Activated CD4-positive, alpha-beta T cell treated with anti-CD3 and anti-CD28 coated beads, Interleukin-2, amount 50 U/mL, for 48 hours (primary cell): ENCODE measurements at places on chromosomes 12 and 14.
A peak's percentile ranks its signal among the peaks of the same experiment; 100 is the strongest.

- DNase-seq = no peak
Measured at GRCh38 chr12:26642361-26642760, 190.6 kb downstream of the ITPR2 start.

DNA sequence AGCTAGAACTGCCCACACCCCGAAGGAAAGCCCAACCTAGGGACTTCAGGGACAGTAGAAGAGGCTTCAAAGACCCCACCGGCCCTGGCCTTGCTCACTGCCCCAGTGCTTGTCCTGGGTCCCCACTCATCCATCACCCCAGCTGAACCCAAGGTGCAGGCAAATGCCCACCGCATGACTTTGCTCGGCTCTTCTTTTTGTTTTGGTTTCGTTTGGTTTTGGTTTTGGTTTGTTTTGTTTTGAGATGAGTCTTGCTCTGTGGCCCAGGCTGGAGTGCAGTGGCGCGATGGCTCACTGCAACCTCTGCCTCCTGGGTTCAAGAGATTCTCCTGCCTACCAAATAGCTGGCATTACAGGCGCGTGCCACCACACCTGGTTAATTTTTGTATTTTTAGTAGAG, 9.0 kb downstream of the CCDC85C start:
- DNase-seq = peak; percentile 48

DNA sequence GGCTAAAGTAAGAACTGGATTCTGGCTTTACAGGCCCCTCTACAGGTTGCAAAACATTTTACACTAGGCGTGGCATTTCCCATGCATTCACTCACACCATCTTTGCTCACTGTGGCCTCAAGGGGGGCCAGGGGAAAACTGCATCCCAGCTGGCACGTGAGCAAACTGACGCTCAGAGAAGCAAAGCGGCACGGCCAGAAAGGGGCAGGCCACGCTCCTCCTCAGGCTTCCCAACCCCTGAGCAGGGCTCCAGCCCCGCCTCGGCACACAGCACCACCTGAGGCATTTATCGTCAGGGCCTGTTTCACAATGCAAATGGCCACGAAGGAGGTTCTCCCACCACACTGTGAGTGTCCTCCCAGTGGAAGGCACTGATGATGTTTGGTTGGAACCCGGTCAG, 90.8 kb downstream of the BCL11B start:
- DNase-seq = no peak

DNA sequence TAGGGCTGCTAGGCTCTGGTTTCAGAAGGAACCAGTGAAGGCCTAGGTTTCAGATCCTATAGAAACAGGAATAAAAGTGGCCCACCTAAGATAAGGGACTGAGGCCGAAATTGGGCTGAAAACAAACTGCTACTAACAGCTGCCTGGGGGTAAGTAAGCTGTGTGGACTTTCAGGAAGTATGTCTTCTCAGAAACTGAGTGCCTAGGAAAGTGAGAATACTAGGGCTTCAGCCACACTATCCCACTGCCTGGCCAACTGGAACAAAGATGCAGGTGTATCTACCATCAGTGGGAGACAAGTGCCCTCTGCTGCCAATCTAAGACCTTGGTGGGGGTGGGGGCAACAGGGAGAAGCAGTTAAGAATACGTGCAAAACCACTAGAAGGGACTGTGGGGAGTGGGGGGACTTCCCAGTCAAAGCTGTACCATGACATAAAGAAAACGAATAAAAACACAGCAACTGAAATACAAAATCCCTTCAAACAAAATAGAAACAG, 82.5 kb downstream of the MED13L start:
- peak; percentile 55 for DNase-seq

DNA sequence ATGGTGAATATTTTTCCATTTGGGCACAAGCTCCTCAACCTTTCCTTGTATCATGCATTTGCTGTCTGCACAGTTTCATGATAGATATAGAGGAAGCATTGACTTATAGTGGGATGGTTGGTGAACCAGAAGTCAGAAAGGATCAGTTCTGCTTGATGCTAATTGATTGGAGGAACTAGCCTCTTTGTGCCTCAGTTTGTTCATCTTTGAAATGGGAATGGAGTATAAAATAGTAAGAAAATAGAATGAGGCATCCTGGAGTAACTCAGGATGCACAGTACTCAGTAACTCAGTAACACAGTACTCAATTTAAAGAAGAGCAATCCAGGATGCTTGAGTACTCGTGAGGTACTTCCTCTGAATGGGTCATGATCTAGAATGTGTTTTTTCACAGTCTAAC, 109.5 kb downstream of the UNC79 start:
- DNase-seq = no peak

- no peak for DNase-seq
Measured at GRCh38 chr14:67265131-67265530, 23.9 kb downstream of the PALS1 start.

DNA sequence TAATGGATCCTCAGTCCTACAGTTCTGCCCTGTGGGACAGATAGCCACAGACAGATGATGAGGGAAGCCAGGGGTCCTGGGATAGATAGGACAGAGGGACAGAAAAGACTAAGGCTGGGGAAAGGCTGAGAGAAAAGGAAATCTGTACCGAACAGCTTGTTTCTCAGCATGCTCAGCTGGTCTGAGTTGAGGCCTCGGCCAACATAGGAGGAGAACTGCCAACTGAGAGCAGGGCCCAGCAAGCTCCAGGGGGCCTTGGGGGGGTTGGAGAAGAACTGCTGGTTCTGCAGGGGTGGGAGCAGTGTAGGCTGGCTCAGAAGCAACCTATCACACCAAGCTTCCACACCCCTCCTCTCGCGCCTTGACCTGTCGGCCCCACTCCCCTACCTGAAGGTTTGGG, 10.1 kb downstream of the IL23A start:
- DNase-seq = no peak

DNA sequence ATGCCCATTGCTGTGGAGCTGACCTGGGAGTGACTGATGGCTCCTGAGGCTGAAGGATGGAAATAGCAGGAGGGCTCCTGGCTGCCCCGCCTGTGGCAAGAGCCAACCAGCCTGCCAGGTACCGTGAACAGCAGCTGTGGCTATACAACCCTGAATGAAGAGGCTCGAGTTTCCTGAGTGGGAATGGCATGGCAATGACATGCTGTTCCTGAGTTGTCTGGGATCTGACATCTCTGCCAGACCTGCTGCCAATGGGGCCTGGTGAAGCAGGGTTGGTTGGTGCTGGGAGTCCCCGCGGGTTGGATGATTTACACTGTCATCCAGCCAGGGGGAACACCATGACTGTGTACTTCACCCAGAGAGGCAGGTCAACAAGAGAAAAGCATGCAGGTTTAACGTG, 31.8 kb upstream of the LRRC10 start:
- DNase-seq = no peak

- peak; percentile 92 for DNase-seq
Measured at GRCh38 chr12:48957141-48958048, at the start of gene ARF3. Gene ARF3 (minus strand): TSS chr12:48957487. CDS start chr12:48941095, 16,392 bp downstream.

- no peak for DNase-seq
Measured at GRCh38 chr14:61403411-61403810, 82.0 kb downstream of the PRKCH start.

DNA sequence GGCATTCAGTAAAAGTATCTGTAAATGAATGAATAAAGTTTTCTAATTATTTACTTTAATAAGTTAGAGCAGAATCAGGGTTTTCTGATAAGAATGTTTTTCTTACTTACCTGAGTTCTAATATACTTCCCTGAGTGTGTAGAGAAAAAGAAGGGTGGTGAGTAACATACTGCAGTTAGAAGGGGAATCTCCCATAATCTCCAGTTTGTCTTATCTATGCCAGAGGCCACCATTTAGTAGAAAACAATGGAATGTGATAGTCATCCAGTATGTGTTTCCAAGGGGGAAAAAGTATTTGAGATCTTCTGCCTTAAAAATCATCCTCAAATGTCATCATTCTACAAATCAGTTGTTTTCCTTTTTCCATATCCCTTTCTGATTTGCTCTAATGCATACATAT, 56.5 kb upstream of the PAWR start:
- DNase-seq = no peak

DNA sequence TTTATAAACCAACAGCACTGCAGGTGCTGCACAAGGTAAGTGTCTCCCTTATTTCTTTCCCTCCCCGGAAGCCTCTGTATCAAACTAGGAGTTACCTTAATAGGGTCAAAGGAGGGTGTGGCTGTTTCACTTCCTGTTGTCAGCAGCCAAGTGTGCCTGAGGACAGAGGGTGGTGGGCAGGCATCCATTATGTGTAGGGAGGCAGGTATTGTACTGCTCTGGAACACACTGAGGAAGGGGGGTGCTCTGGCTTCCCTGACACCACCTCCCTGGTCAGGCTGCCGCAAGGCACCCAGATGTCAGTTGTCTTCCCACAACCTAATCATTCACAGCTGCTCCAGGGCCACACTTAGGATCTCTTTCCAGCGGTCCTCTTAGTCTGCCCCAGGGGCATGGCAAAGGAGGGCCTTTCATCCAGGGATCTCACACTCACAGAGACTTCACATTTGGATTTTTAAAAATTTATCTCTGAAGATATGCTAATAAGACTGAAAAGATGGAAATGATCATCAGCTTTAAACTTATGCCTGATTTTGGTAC, 132.0 kb upstream of the ARHGAP5 start:
- no peak for DNase-seq

DNA sequence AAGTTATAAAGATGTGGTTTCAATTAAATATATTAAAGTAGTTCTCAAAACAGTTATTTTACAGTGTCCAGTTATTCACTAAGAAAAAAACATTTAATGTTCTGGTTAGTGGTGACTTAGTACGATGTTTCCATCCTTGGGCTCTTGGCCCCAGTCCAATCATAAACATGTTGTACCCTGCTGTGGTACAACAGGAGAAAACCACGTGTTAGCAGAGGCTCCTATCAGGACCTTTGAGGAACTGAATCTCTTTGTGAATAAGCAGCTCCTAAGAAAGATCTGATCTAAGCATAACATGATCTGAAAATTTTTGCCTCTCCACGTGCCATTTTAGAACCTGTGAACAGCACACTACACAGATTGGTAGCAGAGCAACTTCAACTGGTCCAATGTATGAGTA, 234.0 kb downstream of the SYT1 start:
- DNase-seq = no peak

GRCh38 chr12:13784504-13784903, 196.9 kb downstream of the GRIN2B start:
- no peak for DNase-seq

GRCh38 chr12:2970744-2971143, 11.5 kb downstream of the TEAD4 start:
- DNase-seq = no peak

DNA sequence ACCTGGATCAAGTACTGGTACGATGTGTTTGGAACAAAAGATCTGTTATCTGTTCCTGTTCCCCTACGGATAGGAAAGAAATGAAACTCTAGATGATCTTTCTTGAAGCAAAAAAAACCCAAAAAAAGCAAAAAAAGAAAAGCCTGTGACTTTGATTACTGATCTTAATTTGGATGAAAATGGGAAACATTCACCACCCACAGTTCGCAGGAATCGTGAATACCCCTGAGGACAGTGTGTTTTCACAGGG, 138.7 kb upstream of the LMNTD1 start:
- no peak for DNase-seq

- no peak for DNase-seq
Measured at GRCh38 chr14:28813810-28814209, 47.2 kb downstream of the FOXG1 start.

DNA sequence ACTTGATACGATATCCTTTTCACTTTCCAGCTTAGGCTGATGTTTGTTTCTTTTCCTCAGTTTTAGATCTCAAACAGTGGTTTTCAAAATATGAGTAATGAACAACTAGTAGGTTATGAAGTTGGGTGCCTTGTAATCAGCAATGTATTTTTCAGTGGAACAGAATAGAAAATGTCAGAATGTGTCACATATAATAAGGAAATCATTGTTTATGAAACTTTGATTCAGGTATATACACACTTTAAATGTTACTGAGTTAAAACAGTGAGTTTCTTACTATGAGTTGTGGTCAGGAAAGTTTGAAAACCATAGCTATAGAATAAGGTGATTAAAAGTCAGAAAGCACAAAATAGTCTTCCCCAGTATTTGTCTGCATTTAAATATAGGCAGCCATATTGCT, 39.8 kb downstream of the TBK1 start:
- no peak for DNase-seq

- no peak for DNase-seq
Measured at GRCh38 chr12:88052686-88053085, 23.5 kb upstream of the C12orf50 start.

DNA sequence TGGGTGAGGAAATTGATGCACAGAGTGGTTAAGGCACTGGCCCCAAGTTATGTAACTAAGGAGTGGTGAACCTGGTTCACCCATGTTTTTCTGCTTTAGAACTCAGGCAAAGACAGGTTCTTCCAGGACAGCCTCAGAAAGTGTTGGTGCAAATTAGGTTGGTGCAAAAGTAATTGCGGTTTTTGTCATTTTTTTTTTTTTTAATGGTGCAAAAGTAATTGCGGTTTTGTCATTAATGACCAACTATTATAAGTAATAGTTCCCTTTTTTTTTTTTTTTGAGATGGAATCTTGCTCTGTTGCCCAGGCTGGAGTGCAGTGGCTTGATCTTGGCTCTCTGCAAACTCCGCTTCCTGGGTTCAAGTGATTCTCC, 5.2 kb upstream of the SSH1 start:
- DNase-seq = no peak

- DNase-seq = no peak
Measured at GRCh38 chr12:53062011-53062961, 12.4 kb downstream of the TNS2 start.

- DNase-seq = no peak
Measured at GRCh38 chr12:110548678-110549077, 34.4 kb downstream of the PPTC7 start.

- DNase-seq = peak; percentile 42
Measured at GRCh38 chr12:6452245-6452943, 552 bp downstream of the TAPBPL start.

- DNase-seq = no peak
Measured at GRCh38 chr12:113747017-113747416, 219.1 kb downstream of the RBM19 start.

- DNase-seq = peak; percentile 74
Measured at GRCh38 chr14:64510825-64511671, 6.5 kb downstream of the ZBTB1 start.

DNA sequence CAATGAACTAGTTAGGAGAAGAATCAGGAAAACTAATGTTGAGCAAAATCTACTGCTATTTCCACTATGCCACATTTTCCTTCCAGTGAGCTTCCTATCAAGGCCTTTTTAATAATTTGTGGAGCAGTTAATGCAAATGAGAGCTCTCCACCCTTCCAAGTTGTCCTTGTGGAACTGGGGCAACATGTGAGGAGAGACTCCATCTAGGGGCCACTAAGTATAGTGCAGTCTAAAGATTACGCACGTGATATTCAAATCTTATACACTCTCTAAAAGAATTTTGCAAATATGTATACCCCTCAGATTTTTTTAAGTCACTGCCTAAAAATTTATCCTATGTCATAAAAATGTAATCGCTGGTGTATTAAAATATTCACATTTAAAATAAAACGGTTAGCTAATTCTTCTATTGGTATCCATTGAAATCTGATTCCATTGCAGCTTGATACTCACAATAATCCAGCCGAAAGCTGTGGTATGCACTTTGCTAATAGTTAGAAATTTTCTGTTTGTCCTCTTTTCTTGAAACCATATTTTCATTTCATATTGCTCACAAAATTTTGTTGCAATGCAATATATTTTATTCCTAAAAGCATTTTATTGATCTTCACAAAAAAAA, 100.1 kb downstream of the PAH start:
- no peak for DNase-seq
